ENCODE measurements at places on chromosomes 4 and X. TPM values are rescaled to one million over a fixed set of nuclear protein-coding genes. Genes with fewer than 3 reads are reported as not detected.
A peak's percentile ranks its signal among the peaks of the same experiment; 100 is the strongest.

GRCh38 chr4:155495572-155496293 lies 119.0 kb upstream of the MAP9 start:
- no peak for DNase-seq

Gene SHROOM3
- total RNA-seq, result 27.6 TPM

DNA sequence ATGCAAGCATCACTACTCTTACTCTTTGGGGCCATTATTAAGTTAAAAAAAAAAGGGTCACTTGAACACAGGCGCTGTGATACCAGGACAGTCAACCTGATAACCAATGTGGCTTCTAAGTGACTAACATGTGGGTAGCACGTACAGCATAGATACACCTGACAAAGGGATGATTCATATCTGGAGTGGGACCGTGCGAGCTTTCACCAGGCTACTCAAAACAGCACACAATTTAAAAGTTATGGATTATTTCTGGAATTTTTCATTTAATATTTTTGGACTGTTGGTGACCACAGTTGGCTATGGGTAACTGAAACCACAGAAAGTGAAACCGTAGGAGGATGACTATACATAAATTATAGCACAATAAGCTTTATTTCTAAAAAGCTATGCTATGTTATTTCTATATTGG lies 113.8 kb upstream of the STIM2 start:
- no peak for DNase-seq

- DNase-seq, result no peak
Measured at GRCh38 chr4:38535717-38536116, 128.3 kb upstream of the KLF3 start.

Gene TBC1D8B
- total RNA-seq, result 13.8 TPM

Gene MAGEB17
- total RNA-seq, result not detected

GRCh38 chr4:24279469-24279868 lies 304.9 kb downstream of the DHX15 start:
- no peak for DNase-seq

GRCh38 chrX:48940404-48940955 lies 16.9 kb downstream of the OTUD5 start:
- DNase-seq, result no peak

Gene HPGD
- total RNA-seq, result not detected

Gene PGK1
- 194 TPM for total RNA-seq

Gene HERC5
- total RNA-seq, result 0.86 TPM

- DNase-seq, result peak; percentile 97
Measured at GRCh38 chr4:128516301-128516969, 228.8 kb upstream of the PGRMC2 start.

Gene CDKL2
- 1.3 TPM for total RNA-seq

Gene NIPAL1
- total RNA-seq, result 1.6 TPM

Gene SPATA4
- 0.97 TPM for total RNA-seq

GRCh38 chr4:157057218-157057617 lies 18.7 kb upstream of the GLRB start:
- no peak for DNase-seq

GRCh38 chrX:85897362-85898126 lies 149.8 kb downstream of the CHM start:
- DNase-seq, result no peak

- peak; percentile 46 for DNase-seq
Measured at GRCh38 chr4:96102541-96103026, 262.7 kb downstream of the PDHA2 start.

Gene CRLF2
- not detected for total RNA-seq

DNA sequence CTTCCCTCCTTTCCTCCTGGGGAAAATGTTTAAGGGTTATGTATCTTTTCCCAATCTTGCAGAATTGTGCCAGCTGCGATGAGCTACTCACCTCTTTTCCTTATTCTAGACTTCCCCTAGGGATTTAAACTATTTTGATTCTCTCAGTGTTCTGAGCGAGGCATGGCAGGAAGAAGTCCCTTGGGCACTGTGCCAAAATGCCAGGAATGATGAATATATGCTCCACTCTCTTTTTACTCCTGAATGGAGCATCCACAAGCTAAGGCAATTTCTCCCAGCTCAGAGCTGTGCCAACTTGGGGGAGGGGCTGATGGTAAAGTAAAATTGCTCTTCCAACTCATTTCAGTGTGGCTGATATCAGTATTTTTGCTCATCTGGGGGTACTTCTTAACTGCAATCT lies 4.0 kb upstream of the C4orf17 start:
- no peak for DNase-seq

GRCh38 chr4:167555338-167556022 lies 321.2 kb upstream of the SPOCK3 start:
- no peak for DNase-seq
